ENCODE measurements at places on chromosomes 5 and 9.

DNA sequence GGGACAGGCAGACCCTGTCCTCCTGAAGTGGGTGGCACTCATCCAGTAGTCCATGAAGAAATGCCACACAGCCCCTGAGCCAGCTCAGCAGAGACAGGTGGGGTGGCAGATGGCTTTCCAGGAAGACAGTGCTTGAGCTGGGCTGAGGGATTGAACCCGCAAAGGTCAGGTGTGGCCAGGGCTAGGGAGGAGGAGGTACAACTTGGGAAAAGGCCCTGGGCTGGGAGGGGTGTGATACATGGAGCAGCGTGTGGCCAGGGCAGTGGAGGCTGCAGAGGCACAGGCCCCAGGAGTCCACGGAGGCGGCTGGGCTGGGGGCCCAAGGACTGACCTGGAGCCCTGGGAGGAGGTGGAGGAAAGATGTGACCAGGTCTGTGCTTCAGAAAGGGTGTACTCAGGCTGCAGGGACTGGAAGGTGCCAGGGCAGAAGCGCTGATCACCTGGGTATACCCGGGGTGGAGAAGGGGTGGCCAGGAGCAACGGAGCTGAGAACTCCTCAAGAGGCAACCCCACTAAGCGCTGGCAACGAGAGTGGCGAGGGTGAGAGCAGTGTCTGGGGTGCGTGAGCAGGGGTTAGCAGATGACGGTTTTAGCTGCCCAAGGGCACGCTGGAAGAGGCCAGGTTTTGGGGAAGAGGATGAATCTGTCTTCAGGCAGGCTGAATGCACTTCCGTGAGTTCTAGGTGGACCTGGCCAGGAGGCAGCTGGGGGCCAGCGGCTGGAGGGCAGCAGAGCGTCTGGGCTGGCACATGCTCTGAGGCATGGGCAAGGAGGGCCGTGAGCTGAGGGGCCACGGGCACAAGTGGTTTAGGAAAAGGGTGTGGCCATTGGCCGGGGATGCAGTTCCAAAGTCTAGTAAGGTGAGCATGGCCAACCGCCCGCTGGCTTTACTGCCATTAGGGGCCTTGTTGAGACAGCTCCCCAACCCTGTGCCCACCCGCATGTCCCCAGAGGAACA, 3.9 kb upstream of the RABL6 start:
- DNase-seq = no peak

DNA sequence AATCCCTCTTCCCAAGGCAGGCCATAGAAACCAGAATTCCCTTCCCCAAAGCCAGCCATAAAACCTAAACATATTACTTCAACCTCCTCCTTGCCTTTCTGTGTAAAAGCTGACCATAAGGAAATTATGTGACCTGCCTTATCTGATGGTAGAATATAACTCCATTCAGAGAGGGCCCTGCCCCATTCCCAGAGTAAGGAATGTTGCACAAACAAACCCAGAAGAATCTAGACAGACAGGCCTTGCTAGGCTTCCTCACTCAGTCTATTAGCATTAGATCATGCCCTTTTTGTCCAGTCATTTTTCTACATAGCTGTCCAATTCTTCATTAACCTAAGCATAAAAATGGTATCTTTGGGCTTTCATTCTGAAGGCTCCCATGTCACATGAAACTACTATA, 17.8 kb upstream of the IFNB1 start:
- DNase-seq = no peak

- peak; percentile 49 for DNase-seq
Measured at GRCh38 chr9:124108216-124108615, 96.6 kb downstream of the LHX2 start.

GRCh38 chr9:123251741-123252140, 16.6 kb downstream of the STRBP start:
- DNase-seq = peak; percentile 71

- DNase-seq = no peak
Measured at GRCh38 chr5:171415115-171415730, 4.2 kb upstream of the FGF18 start.
